Stimulated activated CD4-positive, alpha-beta T cell treated with anti-CD3 and anti-CD28 coated beads, Interleukin-2, amount 100 ng/mL, for 24 hours (primary cell): ENCODE measurements at places on chromosomes 3 and 15.
A peak's percentile ranks its signal among the peaks of the same experiment; 100 is the strongest.

- DNase-seq = no peak
Measured at GRCh38 chr3:142796823-142797222, 73.0 kb downstream of the TRPC1 start.

DNA sequence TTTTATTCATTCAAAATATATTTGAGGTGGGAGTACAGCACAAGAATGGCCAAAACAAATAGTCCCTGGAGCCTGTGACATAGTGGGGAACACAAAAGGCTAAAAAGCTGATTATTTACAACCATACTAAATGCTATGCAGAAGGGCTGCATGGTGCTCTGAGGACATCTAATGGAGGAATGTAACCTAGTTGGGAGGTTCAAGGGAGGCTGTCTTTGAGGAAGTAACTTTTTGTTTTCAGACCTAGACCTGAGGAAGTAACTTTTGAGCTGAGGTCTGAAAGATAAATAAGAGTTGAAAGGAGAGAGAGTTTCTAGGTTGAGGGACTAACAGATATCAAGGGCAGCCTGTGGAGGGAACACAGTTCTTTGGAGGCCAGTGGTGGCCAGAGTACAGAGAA is 34.8 kb upstream of the RASA2 start:
- no peak for DNase-seq

DNA sequence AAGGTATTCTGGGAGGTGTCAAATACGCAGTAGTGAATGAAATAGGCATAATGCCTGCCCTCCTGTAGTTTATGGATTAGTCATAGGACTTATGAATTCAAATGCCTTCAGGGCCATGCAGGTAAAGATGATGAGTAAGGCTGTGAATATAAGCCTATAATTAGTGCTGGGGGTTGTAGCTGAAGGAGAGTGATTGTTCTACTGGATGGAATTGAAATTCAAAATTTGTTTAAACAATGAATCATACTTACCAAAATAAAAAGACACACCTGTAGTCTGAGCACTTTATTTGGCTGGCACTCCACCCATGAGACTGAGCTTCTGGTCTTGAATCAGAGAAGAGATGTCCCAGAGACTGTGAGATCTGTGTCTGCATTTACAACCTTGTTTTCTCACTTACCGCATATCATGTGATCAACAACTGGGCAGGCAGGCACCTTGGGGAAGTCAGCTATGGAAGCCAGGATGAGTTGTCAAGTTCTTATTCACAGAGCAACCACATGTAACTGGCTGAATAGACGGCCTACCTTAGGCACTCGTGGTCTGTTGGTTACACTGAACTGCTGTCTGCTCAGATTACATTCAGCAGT is 291.8 kb downstream of the NAALADL2 start:
- DNase-seq = no peak

- peak; percentile 48 for DNase-seq
Measured at GRCh38 chr3:71581457-71582035, 2.0 kb downstream of the FOXP1 start.

DNA sequence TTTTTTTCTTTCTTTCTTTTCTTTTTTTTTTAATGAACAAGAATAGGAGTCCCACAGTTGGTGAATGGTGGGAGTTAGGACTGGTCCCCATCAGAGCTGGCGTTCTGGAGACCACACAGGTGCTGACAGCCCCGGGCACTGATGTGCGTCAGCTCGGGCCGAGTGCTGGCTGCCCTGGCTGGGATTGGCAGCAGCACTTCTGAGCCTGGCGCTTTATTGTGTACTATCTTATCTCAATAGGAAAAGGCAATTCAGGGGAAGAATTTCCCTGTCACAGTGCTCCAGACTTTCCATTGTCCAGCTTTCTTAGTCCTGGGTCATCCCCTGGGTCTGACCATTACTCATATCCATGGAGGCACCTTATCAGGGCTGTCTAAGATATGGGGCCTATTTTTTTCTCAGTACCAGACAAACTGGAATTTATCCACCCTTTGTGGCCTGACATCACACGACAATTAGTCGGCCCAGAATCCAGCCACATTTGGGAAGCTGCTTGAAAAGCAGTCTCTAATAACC is 54.1 kb downstream of the TMEM44 start:
- no peak for DNase-seq

- DNase-seq = no peak
Measured at GRCh38 chr3:128698211-128699047, 27.6 kb upstream of the RAB7A start.

DNA sequence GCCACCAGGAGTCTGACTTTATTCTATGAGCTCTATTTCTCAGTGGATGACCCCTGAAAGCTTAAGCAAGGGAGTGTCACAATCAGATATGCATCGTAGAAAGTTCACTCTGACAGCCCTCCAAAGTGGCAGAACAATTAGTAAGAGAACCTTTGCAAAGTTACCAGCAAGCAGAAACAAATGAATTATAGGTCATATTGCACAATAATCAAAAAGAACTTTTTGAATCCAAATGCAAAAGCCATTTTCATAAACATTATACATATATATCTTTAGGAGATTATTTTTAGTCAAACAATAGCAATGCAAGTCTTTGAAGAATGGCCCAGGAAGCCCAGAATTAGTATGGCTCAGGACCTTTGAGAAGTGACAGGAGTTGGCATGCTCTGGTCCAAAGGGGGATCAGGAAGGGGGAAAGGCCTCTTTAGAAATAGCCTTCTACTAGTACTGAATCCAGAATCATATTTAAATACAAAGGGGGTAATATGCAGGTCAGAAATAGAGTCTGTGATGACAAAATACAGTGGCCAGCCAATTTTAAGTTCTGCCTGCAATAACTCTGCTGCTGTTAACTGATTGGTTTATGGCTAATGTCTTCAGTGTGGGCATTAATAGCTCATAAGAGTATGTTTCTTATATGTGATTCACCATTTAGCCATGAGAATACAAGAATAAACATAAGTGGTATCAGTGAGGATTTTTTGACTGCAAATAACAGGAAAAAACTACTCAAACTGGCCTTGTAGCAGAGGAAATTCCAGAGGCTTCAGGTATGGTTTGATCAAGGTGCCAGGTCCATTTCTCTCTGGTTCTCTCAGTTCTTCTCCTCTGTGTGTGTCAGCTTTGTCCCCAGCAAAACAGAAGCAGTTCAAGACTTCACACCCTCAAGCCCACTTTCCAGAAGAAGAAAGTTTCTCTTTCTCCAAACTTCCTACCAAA is 17.0 kb upstream of the ITGB5 start:
- no peak for DNase-seq

- DNase-seq = no peak
Measured at GRCh38 chr15:47820057-47820746, 102.9 kb downstream of the SEMA6D start.

DNA sequence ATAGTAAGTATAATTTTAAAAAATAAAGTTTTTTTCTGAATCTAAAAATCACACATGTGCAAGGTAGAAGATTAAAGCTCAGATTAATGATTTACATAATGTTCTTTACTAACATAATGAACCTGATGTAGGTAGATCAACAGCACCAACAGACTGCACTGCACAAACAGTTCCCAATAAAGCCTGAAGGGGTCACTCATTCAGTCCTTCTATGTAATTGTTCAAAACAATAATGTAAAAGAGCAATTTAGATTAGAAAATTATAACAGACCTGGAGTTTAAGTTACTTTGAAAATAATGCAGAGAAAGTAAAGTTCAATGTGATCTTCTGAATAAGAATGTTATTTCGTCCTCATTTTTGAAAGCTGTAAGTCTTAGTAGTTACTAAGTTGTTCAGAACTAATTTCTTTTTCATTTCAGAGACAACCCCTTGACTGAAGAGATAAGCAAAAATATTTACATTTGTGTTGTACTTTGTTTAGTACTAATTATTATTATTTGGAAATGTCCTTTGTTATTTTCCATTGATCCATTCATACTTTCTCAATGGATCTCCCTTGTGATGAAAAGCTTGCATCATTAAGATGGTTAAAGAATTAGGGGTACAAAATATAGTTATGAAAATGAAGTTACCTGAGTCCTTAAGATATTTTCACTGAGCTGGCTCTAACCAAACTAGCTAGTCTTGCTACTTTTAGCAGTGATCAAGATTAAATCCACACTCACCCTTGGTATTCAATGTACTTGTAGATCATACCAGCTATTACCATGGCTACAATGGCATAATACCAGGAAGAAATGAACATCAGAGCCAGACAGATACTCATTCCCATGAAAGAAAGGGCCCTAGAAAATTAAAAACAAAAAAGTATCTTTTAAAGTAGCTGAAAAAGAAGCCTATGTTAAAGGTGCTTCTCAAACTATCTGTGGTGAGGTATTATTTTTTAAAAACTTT is 16.8 kb downstream of the EMC4 start:
- DNase-seq = no peak

GRCh38 chr15:52787549-52788098 is 2.5 kb downstream of the ONECUT1 start:
- no peak for DNase-seq

- DNase-seq = no peak
Measured at GRCh38 chr15:100693451-100693850, 91.1 kb downstream of the ASB7 start.

- no peak for DNase-seq
Measured at GRCh38 chr3:159252274-159252673, 450.4 kb downstream of the MFSD1 start.

GRCh38 chr3:39978308-39978707 is 168.9 kb downstream of the MYRIP start:
- DNase-seq = no peak

- DNase-seq = no peak
Measured at GRCh38 chr3:74000725-74001124, 376.0 kb upstream of the PDZRN3 start.
